ENCODE measurements at places on chromosomes 4 and X.

DNA sequence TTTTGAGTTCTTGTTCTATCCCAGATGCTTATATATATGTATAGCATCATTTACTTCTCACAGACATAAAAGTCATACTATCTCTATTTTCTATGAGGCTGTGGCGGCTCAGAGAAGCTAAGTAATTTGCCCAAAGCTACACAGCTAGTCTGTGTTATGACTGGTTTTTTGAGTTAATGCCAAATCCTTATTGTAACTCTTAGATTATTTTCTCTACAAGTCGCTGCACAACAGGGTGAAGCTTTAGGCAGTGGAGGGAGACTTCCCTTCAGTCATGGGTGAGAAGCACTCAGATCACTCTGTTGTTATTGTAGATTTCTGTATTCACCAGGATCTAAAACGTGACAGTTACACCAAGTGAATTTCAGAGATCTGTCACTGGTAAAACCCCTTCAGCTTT lies 48.1 kb downstream of the WWC2 start:
- no peak for DNase-seq

DNA sequence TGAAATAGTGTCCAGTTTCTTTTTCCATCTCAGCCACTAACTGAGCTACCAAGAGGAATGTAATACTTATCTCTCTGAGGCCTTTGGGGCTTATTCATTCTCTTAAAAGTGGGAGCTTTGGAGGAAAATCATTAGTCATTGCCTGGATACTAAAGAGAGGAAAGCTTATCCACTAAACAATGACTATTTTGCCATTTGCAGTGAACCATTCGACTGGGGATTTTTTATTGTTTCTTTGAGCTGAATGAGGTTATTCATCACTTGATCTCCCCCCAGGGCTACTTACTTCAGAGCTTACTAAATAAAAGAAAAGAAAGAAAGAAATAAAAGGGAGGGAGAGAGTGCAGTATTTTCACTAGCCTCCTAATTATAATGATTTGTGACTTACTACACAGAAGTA lies 1329.5 kb upstream of the TENM3 start:
- DNase-seq: no peak

GRCh38 chr4:153019906-153020305 lies 83.8 kb downstream of the FHDC1 start:
- DNase-seq: no peak

GRCh38 chr4:3218824-3219760 lies 29.9 kb upstream of the MSANTD1 start:
- no peak for DNase-seq

GRCh38 chrX:121365572-121366161 lies 318.3 kb downstream of the GLUD2 start:
- DNase-seq: no peak
